Activated CD4-positive, CD25-positive, alpha-beta regulatory T cell (primary cell): ENCODE measurements at places on chromosomes 3 and 15.

- no peak for DNase-seq
Measured at GRCh38 chr3:134068429-134068828, 38.7 kb upstream of the SLCO2A1 start.

GRCh38 chr3:59566481-59566975 lies 516.7 kb upstream of the CFAP20DC start:
- no peak for DNase-seq

DNA sequence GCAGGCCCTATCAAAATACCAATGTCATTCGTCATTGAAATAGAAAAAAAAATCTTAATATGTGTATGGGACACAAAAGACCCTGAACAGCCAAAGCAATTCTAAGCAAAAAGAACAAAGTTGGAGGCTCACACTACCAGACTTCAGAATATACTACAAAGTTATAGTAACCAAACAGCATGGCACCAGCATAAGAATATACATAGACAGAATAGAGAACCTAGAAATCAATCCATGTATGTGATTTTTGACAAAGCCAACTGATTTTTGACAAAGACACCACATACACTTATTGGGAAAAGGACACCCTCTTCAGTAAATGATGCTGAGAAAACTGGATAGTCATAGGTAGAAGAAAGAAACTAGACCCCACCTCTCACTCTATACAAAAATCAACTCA lies 95.0 kb downstream of the C3orf70 start:
- no peak for DNase-seq

GRCh38 chr3:46228260-46229242 lies 13.7 kb upstream of the CCR3 start:
- DNase-seq, result no peak

- no peak for DNase-seq
Measured at GRCh38 chr15:61633951-61634350, 404.8 kb upstream of the RORA start.
